ENCODE measurements at places on chromosomes 7 and 10.

DNA sequence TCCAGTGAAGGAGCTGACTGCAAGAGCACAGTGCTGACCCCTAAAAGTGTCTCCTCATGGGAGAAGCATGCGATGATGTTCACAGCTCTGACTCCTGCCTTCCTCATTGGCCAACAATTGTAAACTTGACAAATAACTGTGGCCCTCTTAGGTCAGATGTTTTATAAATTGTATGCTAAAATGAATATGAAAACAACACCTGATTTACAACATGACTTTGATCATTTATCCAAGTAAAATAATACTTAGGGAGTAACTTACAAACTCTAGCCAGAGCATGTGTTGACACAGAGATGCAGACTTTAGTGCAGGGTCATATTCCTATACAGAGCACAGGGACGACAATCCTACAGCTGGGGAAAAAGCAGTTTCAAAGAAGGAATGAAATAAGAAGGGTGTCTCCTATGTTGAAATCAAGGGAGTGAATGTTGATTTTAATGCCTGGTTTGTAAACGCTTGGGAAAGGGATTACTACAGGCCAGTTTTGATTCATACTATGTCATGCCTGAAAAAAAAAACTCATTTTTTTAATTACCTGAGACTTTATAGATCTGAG, 391.4 kb upstream of the AKR1E2 start:
- DNase-seq: no peak

DNA sequence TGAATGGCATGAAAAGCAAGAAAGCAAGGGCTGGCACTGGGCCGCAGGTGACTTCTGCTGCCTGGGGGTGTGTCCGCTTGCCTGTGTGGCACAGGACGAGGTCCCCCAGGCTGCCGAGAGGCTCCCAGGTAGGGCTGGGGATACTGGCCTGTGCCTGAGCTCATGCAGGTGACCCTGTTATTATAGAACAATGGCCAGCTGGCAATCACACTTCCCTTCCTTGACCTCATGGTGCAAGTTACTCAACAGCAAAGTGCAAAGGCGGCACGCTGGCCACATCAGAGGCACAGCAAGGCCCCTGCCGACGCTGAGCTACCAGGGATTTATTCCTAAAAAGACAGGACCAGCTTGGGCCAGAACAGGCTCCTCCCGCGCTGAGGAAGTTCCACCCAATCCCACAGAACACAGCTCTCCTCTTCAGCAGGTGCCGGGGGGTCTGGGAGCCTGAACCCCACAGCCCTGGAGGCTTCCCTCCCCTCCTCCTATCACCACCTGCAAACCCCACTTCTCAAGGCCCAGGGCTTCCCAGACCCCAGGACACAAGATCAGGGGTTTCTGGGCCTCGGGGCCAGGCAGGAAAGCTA, 1.4 kb upstream of the ADAM8 start:
- DNase-seq: no peak

GRCh38 chr10:8288600-8288999, 234.1 kb downstream of the GATA3 start:
- DNase-seq: no peak

DNA sequence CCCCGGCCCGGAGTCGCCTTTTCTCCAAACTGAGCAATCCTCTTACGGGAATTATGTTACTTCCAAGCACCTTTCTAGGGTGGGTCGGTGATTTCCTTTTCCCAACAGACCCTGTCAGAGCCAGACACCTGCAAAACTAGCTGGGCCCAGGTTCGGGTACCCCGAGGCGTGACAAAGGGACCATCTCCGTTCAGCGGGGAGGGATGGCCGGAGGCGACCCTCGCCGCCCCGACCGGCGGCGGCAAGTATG, 445 bp downstream of the PPA1 start:
- peak; percentile 19 for DNase-seq

All from activated CD4-positive, alpha-beta T cell treated with anti-CD3 and anti-CD28 coated beads, Interleukin-10, Interleukin-2, amounts not matched to agents 100 ng/mL and 50 ng/mL, durations not matched to agents 16 hours and 8 hours (primary cell).